ENCODE measurements at places on chromosomes 11 and 22.

GRCh38 chr11:92376146-92376599 lies 151.6 kb downstream of the FAT3 start:
- no peak for DNase-seq

- no peak for DNase-seq
Measured at GRCh38 chr11:59141191-59141590, 1.5 kb upstream of the FAM111A start.

- DNase-seq, result no peak
Measured at GRCh38 chr11:63629426-63629825, 15.2 kb upstream of the PLAAT3 start.

- DNase-seq, result no peak
Measured at GRCh38 chr22:48045369-48045768, 1282.9 kb downstream of the TBC1D22A start.

DNA sequence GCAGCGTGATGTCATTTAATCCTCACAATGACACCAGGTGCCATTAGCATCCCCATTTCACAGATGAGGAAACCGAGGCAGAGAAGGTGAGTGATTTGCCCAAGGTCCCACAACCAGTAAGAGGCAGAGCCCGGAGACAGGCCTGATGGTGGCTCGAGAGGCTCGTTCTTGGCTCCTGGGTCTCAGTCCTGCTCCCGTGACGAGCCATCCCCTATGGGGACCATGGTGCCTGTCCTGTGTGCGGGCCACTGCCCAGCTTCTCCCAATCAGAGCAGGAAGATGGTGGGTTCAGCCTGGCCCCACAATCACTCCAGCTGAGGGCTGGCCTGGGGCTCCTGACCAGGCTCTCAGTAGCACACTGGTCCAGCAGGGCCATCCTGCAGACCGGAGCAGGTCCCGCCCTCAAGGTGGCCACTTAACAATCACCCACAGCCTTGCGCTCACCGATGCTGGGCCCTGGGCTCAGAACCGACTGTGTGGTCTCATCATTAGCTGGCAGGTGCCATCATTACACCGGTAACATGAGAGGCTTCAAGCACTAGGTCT lies 3.6 kb downstream of the ALDH3B1 start:
- DNase-seq, result no peak

- DNase-seq, result no peak
Measured at GRCh38 chr11:75033916-75034315, 45.2 kb downstream of the NEU3 start.

- DNase-seq, result no peak
Measured at GRCh38 chr11:127193950-127194349, 193.4 kb upstream of the KIRREL3 start.

DNA sequence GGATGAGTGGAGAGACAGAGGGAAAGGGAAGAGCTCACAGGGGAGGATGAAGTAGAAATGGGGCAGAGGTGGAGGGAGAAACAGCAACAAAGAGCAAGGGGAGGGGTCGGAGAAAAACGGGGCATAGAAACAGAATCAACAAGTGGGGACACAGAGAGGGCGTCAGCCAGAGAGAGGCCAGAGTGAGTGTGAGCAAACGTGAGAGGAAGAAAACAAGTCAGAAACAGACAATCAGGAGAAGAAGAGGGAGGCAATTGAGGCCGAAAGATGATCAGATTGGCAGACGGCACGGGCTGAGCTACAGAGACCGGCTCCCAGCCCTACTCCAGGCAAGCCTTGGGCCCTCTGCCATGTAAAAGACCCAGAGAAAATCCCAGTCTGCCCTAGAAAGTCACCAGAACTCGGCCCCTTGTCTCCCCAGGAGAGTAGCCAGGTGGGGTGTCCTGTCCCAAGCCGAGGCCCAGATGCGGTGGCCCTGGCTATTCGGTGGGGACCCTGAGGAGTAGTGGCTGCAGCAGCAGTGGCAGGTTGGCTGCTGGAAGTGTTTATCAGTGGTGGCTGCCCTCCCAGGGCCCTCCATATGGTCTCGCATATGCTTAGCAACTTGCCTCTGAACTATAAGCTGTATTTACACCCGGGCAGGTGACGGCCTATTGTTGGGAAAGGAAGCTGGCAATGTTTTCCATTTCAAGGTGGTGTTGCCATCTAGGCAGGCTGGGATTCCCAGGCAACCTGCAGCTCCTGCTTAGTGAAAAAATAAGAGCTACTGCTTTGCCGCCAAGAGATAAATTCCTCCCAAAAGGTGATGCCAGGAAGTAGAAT lies 14.8 kb upstream of the TSPAN18 start:
- DNase-seq, result no peak

DNA sequence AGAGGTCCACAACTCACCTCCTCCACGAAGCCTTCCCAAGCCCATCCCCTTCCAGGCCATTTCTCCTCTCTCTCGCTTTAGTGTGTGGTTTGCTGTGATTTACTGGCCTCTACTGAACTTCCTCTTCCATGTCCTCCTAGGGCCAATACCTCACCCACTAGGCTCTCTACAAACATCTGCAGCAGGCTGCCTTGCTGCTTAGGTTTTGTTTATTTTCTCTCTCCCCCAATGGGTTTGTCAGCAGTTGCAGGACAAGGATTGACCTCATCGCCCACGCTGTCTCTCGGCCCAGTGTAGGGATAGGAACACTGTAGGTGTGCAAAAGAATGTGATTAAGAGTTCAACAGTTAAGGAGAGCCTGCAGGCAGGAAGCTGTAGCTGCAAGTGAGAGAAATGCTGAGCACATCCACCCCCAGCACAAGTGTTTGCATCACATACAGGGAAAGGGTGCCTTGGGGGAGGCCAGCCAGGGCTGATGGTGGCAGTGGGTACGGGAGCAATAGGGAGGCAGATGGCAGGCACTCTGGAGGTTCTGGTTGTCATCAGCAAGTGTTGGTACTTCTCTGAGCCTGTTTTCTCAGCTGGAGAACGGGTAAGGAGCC lies 1.4 kb downstream of the PC start:
- no peak for DNase-seq

DNA sequence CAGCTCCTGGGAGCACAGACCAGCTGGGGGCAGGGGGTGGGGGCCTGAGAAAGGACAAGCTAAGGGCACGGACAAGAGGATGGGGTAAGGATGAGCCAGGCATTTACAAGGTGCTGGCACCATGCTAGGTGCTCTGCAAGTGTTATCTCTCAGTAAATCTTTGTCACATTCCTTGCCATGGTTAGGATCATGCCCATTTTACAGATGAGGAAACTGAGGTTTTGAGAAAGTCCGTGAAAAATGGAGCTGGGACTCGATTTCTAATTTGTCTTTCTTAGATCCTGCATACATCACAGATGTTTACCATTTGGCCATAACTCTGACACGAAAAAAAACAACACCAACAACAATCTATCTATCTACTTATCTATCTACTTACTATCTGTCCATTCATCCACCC lies 429.7 kb downstream of the MIAT start:
- DNase-seq, result no peak

DNA sequence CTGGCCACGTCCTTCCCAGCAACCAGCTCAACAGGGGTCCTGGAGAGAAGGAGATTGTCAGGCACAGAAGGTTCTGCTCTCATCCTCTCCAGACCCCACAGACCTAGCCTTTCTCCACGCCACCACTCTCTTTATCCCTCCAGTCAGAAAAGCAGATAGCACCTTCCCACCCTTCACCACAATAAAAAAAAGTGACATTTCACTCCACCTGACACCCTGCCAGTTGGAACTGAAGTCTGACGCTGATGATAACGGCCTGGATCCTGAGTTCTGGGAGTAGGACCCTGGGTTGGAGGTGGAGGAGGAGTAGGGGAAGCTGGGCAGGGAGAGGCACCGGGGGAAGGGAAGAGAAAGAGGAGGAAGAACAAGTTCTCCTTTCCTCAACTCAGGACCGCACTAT lies 127.5 kb upstream of the ANO1 start:
- DNase-seq, result no peak

Measured in activated naive CD4-positive, alpha-beta T cell (primary cell).